ENCODE measurements at places on chromosomes 2 and 18.
A peak's percentile ranks its signal among the peaks of the same experiment; 100 is the strongest.

- DNase-seq: peak; percentile 69
Measured at GRCh38 chr2:12424219-12424618, 292.5 kb upstream of the TRIB2 start.

GRCh38 chr2:140641163-140641562 lies 1489.7 kb downstream of the LRP1B start:
- no peak for DNase-seq

GRCh38 chr2:41782306-41783158 lies 265.3 kb upstream of the PKDCC start:
- peak; percentile 37 for DNase-seq

DNA sequence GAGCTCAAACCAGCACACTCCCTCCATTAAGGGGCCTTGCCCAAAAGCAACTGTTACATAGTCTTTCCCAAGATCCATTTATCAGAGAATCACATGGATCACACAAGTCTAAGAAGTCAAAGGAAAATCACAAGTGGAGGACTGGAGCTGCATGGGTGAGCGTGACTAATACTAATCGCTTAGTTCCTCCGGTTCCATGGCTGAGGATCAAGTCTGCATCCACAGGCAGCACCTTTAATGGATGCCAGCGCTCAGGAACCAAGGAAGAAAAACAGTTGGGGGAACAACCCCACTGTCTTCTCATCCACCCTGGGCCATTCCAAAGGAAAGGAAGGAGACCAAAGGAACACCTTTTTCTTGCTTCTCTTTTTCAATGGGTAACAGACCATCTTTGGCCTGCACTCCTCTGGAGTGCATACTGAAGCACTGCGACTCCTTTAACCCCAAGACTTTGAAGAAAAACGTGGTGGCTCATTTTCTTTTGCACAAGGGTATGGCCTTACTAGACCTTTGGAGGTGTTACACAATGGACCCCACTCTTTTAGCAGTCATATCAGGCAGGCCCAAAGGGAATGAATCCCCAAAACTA lies 9.2 kb upstream of the WDR33 start:
- peak; percentile 32 for DNase-seq

DNA sequence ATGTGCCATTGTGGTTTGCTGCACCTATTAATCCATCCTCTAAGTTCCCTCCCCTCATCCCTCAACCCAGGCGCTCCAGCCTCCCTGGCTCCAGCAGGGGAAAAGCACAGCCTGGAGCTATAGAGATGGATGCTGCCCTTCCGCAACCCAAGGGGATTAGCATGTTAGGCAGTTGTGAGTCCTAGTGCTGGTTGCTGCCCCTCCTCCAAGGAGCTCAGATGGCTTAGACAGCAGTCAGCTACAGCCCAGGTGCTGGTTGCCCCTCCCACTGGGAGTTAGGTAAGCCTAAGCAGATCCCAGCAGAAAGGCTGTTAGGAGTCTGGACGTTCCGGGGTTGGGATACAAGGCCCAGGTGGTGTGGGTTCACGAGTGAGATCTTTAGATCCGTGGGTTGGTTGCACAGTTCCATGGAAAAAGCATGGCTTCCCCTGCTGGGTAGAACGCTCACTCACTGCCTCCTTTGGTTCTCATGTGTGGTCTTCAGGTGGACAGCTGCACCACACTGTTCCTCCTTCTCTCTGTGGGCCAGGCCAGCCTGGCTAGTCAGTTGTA lies 446.1 kb downstream of the ZNF804A start:
- no peak for DNase-seq

DNA sequence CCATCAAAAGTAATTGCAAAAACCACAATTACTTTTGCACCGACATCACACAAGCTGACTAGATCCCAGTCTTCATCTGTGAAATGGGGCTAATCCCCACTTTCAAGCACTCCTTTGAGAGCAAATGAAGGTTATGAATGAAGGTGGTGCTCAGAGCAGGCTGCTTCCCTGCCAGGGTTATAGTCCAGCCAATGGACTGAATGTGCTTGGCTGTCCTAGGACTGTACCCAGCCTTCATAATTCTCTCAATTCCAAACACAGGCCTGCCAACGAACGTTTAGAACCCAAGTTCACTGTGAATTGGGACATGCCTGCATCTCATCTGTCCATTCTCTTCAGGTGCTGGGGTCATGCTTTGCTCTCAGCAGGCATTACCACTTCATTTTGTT lies 27.8 kb upstream of the ICOS start:
- no peak for DNase-seq

DNA sequence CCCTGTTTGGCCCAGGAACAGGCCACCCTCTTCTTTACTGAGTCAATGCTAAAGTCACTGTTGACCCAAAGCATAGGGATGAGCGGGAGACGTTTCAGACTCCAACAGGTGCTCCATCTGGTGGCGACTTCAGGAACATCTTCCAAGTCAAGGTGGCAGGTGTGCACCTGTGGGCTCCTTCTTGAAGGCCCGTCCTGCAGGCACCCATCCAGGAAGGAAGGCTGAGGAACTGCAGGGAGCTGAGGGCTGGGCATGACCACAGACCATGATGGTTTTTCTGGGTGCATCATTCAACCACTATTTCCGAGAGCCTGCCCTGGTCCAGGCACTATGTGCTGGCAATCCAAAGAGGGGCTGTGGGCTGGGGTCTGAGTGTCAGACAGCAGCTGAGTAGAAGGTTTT lies 142.8 kb downstream of the NDUFA10 start:
- DNase-seq: peak; percentile 34

DNA sequence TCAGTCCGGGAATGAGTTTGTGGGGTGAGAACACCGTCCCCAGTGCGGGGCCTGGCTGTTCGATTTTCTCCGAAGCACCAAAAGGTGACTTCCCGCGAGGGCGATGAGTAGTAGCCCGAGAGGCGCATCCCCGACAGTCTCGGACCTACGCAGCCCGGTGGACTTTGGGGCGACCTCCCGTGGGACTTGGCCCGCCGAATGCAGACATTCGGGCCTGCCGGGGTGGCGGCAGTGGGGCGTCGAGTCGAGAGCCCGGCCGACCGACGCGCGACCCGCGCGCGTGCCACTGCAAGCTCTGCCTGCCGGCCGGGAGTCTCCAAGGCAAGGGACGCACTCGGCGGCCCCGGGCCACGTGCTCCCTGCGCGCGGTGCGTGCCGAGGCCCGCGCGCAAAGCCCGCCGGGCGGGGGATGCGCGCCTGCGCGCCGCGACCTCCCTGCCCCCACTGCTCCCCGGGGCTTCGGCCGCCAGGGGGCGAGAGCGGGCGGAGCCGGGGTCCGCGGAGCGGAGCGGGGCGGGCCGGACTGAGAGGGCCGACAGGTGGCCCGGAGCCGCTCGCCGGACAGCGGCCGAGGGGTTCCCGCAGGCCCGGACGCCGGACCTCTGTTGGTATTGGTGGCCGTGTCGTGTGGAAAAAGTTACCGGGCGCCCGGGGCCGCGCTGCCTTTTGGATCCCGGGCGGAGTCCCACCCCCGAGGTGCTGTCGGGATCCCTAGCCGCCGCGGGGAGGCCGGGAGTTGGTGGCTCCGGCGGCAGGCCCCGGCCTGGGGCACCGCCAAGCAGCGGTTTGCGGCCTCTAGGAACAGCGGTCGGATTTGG lies 1.9 kb downstream of the PTMA start:
- DNase-seq: peak; percentile 76

- no peak for DNase-seq
Measured at GRCh38 chr2:9650119-9650821, 19.5 kb upstream of the YWHAQ start.

- DNase-seq: no peak
Measured at GRCh38 chr18:36461551-36461987, 164.1 kb downstream of the FHOD3 start.

DNA sequence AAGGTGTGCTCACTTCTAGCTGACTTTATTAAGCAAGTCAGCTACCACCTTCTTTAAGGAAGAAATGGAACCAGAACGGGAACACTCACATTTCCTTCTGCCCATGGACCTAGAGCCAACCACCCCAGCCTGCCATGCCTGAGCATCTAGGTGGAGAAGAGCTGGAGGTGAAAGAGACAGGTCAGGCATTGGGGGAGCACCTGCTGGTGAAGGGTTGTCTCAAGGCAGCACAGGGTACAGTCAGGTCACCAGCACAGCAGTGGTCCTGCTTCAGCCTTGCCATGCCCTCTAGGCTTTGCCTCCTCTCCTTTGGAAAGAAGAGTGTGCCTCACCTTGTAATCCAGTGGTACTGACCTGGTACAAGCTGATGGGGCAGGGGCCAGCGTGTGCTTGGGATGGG lies 107.9 kb downstream of the KCNF1 start:
- no peak for DNase-seq

DNA sequence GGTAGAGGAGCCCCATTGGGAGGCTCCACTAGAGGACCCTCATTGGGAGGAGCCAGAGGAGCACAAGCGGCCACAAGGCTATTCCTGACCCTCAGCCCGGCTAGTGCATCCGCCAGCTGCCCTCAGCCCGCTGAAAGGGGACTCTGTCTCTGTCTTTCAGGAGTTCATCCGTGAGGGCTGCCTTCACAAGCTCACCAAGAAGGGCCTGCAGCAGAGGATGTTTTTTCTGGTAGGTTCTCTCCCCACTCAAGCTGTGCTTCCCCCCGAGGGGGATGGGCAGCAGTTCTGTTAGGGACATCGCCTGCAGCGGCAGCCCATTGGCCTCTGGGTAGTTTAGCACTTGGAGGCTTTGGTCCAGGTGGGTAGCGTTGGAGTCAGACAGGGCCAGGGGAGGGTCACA lies 25.1 kb downstream of the STK25 start:
- no peak for DNase-seq

GRCh38 chr2:199370150-199370780 lies 87.5 kb downstream of the SATB2 start:
- peak; percentile 31 for DNase-seq

GRCh38 chr2:166792808-166793207 lies 95.5 kb upstream of the XIRP2 start:
- DNase-seq: no peak

DNA sequence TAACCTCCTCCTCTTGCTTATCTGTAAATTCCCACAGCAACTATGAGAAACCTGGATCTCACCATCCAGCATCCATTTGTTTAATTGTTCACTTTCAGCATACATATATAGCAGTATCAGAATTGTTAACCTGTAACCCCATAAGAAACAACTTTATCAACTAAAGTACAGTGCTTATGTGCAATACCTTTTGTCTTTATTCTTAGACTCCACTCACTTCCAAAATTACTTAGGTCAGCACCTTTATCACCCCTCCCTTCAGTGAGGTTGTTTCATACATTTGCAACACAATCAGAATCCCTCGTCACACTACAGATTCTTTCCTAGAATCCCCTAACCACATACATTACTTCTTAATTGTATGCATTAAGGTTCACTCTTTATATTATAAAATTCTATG lies 225.9 kb upstream of the NCKAP5 start:
- no peak for DNase-seq

- DNase-seq: no peak
Measured at GRCh38 chr18:64208516-64208915, 59.6 kb upstream of the LINC00305 start.

- DNase-seq: no peak
Measured at GRCh38 chr2:48756289-48756688, 765 bp upstream of the LHCGR start.

DNA sequence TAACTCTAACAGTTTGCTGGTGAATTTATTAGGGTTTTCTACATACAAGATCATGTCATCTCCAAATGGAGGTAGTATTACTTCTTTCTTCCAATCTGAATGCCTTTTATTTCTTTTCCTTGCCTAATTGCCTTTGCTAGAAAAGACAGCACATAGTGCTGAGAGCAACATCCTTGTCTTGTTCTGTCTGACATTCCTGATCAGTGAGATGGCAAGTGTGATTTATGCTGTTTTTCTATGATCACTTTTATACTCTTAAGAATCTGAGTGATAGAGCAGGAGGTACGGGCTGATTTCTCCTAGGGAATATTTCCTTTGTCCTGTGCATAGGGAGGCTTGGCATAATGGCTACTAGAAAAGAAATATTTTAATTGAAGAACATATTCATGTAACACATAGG lies 17.3 kb downstream of the LYPD6B start:
- no peak for DNase-seq

DNA sequence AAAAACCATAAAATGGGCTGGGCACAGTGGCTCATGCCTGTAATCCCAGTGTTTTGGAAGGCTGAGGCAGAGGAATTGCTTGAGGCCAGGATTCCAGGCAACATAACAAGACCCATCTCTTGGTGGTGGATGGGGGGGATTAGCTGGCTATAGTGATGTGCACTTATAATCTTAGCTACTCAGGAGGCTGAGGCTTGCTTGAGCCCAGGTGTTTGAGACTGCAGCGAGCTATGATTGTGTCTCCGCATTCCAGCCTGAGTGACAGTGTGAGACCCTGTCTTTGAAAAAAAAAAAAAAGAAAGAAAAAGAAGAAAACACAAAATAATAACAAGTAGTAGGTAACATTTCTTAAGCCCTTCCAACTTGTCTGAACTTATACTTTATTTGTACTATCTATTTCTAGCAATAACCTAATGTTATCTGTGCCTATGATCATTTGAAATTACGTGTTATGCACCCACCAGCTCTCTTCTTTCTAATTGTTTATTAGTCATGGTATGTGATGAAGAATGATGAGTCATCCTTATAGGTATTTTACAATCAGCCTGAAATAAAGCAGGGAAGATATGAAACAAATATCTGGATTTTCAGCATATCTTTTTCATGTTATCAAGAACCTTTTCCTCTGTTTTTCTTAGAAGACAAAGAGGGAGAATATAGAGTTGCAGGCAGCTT lies 129.3 kb upstream of the UNC80 start:
- peak; percentile 41 for DNase-seq

DNA sequence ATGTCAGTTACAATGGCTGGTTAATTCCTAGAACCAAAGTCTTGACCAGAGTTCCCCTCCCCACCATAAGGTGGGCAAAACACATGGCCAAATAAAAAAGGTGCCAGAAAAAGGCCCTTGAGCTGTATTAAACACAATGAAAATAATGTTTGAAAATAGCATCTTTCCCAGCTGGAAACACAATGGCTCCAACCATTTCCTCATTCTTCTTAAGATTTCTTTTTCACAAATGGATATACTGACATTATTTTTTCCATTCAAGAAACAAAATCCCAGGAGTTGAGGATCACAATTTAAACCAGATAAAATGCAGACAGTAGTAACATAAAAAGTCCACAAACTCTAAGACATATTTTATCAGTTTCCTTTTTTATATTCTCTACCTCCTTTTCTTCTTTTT lies 143.8 kb downstream of the EXOC6B start:
- no peak for DNase-seq

GRCh38 chr2:7020059-7020458 lies 102.8 kb downstream of the RNF144A start:
- DNase-seq: no peak
